ENCODE measurements at places on chromosomes 1 and 21.

GRCh38 chr1:147781056-147781471 is 20.7 kb upstream of the GJA5 start:
- DNase-seq: no peak

GRCh38 chr1:8711873-8712412 is 105.5 kb downstream of the RERE start:
- no peak for DNase-seq

- DNase-seq: no peak
Measured at GRCh38 chr1:243375596-243375995, 119.8 kb downstream of the SDCCAG8 start.

- DNase-seq: no peak
Measured at GRCh38 chr1:243454328-243454997, 198.6 kb downstream of the SDCCAG8 start.

DNA sequence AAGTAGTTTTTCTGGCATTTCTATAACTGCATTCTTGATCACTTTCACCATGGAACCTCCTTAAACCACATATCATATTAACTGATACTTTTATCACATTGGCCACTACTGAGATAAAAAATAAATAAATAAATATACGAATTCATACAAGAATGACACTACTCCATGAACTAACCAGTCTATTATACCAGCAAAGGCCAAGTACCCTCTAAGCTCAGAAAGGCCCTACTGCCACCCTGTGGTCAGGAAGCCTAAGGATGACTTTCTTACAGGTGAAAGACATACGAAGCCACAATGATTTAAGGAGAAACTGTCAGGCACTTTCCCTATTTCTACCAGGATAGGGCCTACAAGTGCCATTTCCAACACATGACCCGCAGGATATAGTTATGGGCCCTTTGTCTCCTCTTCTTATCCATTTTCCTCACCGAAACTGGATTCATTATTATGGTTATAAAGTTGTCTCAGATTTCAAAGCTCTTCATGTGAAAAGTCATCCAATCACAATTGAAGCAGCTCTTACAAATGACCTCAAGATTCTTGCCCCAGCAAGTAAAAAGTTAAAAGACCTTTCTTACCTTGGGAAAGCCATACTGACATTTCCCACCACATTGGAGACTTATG is 23.9 kb downstream of the DNAJC8 start:
- DNase-seq: peak; percentile 40

GRCh38 chr1:55063577-55063942 is 24.2 kb downstream of the PCSK9 start:
- DNase-seq: no peak

GRCh38 chr1:209513226-209513625 is 70.3 kb upstream of the CAMK1G start:
- peak; percentile 12 for DNase-seq

- peak; percentile 79 for DNase-seq
Measured at GRCh38 chr21:45880097-45881068, 101.2 kb upstream of the COL6A1 start.
